ENCODE measurements at places on chromosomes 7 and 10.

- no peak for DNase-seq
Observed at GRCh38 chr10:91596825-91597196, 36.1 kb downstream of the PPP1R3C start.

DNA sequence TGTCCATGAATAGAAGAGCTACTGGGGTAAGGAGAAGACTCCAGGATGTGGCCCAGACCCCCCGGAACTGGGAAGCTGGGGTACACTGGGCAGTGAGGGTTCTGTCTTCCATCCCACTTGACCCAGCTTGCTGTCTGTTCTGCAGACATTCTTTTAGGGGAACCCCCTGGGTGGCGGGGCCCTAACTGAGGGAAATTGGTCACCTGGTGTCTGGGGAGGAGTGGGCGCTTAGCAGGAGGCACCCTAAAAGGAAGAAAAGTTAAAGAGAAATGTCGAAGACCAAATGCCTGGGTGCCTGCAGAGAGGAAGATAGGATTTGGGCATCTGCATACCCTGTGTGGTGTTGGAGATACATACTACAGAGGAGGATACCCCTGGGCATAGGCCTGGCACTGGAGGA is 1.0 kb downstream of the AP1S1 start:
- DNase-seq: no peak

DNA sequence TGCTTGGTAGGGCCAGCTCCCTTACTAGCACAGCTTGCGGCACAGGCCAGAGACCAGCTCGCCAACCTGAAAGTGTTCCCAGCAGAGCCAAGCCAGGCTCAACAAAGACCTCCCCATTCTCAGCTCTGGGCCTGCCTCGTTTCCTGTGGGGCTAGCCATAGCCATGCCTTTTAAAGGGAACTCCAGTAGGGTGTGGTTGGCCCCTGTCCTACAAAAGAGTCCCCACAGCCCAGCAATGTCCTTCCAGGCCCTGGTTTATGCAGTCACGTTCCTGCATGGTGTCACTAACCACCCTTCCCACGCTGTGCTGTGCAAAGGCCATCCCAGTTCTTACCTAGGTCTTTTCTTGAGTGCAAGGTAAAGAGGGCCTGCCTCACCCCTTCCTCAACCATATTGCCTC is 87.8 kb upstream of the LRRC4 start:
- DNase-seq: no peak

- DNase-seq: no peak
Observed at GRCh38 chr10:17562614-17563013, 54.6 kb downstream of the HACD1 start.

GRCh38 chr7:98985945-98986344 is 107.6 kb downstream of the TRRAP start:
- DNase-seq: no peak

- DNase-seq: peak; percentile 23
Observed at GRCh38 chr10:20993389-20993788, 96.3 kb upstream of the NEBL start.

DNA sequence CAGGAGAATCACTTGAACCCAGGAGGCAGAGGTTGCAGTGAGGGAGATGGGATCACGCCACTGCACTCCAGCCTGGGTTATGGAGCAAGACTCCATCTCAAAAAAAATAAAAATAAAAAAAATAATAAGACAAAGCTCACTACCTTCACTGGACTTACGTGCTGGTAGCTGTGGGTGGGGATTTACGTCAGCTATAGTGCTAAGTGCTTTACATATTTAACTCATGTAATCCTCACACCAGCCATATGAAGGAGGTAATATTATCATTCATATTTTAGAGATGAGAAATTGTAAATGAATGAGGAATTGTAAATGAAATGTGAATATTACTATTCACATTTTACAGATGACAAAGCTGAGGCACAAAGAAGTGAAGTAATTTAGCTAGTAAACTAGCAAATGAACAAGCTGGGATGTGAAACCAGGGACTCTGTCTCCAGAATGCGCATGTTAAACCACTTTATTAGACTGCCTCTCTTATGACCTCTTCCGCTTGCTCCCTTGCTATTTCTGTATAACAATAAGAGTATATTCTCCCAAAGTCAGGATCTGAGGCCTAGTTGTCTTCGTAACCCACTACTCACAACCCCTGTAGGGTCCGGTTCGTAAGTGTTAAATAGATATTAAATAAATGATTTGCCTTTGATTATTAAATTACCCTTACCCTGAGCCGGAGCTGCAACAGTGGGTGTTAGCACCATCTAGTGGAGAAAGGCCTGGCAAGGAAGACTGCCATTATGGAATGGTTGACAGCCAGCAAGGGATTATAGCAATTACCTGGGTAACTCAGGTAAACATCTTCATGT is 70.2 kb downstream of the HTR7 start:
- peak; percentile 46 for DNase-seq

- DNase-seq: no peak
Observed at GRCh38 chr10:68185085-68185484, 46.8 kb downstream of the ATOH7 start.

DNA sequence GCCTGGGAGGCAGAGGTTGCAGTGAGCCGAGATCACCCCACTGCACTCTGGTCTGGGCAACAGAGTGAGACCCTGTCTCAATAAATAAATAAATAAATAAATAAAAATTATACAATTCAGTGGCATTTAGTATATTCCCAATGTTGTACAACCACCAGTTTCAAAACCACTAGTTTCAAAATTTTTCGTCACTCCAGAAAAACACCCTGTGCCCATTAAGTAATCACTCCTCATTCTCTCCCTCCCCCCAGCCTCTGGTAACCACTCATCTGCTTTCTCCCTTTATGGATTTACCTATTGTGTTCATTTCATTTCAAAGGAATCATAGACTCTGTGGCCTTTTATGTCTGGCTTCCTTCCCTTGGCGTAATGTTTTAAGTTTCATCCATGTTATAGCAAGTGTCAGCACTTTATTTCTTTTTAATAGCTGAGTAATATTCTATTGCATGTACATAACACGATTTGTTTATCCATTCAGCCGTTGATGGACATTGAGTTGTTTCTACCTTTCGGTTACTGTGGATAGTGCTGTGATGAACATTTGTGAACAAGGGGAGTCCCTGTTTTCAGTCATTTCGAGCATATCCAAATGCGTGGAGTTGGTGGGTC is 29.4 kb upstream of the GOLGA7B start:
- DNase-seq: no peak

GRCh38 chr10:71623098-71623985 is 96.2 kb downstream of the C10orf105 start:
- peak; percentile 76 for DNase-seq

- no peak for DNase-seq
Observed at GRCh38 chr10:59346321-59346720, 16.0 kb downstream of the FAM13C start.

GRCh38 chr7:148395352-148395811 is 195.2 kb upstream of the C7orf33 start:
- no peak for DNase-seq

GRCh38 chr10:62045765-62046521 is 144.4 kb downstream of the ARID5B start:
- peak; percentile 66 for DNase-seq

- DNase-seq: no peak
Observed at GRCh38 chr10:70913191-70913892, 25.0 kb upstream of the PCBD1 start.

GRCh38 chr10:82737549-82737948 is 862.6 kb downstream of the NRG3 start:
- no peak for DNase-seq

DNA sequence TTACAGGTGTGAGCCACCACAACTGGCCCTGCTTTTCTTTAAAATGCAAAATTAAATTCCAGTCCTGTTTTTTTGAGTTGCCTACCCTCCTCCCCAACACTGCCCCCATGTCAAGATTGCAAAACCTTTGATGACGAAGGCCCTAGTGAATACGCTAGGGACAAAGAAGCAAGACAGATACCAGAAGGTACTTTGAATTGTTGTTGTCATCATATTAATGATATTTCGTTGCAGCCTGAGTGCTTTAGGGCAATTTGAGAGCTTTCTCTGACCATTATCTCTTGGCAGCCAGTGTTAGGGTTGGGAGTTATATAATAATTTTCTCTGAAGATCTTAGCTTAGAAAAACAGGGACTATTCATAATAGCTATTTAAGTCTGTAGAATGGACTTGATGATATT is 7.1 kb downstream of the CCSER2 start:
- DNase-seq: no peak

- DNase-seq: peak; percentile 16
Observed at GRCh38 chr10:52318136-52318701, 4.1 kb downstream of the DKK1 start.

- DNase-seq: no peak
Observed at GRCh38 chr7:20113427-20114027, 103.7 kb downstream of the MACC1 start.

Data from urothelium cell line (cell line).